Esophagus squamous epithelium (tissue), 5 donors: ENCODE measurements at places on chromosomes 5 and 9. TPM values are rescaled to one million over a fixed set of nuclear protein-coding genes. Genes with fewer than 3 reads are reported as not detected.

RETREG1 gene
- total RNA-seq: 5.3 TPM

GRCh38 chr9:97411789-97412625 is at the start of gene TDRD7:
TDRD7 (plus strand) TSS chr9:97412096; CDS start chr9:97428466, 16,370 bp downstream.
- peak; percentile 44 for DNase-seq

- DNase-seq: no peak
Observed at GRCh38 chr5:150616024-150616470, 24.4 kb upstream of the SYNPO start.

- DNase-seq: no peak
Observed at GRCh38 chr9:10265153-10265631, 347.6 kb downstream of the PTPRD start.

GRCh38 chr9:19104515-19105282 is 2.0 kb upstream of the HAUS6 start:
- no peak for DNase-seq

GRCh38 chr5:91164424-91164823 is 218.7 kb downstream of the ARRDC3 start:
- no peak for DNase-seq

ARL14EPL gene
- total RNA-seq: not detected

DNA sequence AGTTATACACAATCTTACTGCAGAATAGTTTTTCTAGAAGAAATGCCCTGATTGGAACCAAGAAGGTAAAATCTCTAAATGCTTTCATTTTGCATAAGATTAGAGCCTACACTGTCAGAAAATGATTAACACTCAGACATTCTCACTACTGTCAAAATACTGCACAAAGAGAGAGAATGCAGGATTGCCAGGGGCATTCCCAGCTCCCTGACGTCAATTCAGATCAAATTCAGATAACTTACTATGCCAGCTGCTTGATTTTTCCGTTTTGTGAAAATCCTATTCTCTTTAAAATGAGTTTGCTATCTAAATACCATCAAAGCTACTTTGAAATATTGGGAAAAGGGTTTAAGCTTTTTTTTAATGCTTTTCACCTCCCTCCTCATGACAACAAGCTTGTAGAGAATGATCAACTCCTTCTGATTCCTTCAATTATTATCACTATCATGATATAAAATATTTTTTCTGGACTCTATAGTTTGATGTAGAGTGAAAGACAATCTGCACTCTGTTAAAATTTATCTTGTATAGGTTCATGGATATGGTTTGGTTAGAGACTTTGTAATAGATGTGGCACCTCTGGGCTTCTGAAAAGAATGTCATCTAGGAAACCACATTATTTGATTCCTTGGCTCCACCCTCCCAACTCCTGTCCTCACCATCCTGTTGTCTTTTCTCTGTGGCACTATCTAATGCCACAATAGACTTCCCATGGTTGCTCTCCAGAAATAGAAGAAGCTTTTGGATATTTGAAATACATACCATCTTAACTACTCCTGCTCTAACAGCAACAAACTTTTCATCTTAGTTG is 407.7 kb downstream of the PDE4D start:
- no peak for DNase-seq

DNA sequence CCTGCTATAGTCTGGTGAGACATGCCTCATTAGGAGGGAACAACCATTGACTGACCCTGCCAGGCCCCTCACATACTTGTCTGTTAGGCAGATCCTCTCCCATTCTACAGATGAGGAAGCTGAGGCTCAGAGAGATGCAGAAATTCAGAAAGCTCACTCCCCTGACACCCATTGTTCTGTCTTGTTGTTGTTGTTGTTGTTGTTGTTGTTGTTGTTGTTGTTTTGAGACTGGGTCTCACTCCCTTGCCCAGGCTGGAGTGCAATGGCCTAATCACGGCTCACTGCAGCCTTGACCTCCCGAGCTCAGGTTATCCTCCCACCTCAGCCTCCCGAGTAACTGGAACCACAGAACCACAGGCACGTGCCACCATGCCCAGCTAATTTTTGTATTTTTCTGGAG is 13.1 kb upstream of the CFAP157 start:
- no peak for DNase-seq

- no peak for DNase-seq
Observed at GRCh38 chr9:119003201-119003611, 366.0 kb downstream of the BRINP1 start.

DNA sequence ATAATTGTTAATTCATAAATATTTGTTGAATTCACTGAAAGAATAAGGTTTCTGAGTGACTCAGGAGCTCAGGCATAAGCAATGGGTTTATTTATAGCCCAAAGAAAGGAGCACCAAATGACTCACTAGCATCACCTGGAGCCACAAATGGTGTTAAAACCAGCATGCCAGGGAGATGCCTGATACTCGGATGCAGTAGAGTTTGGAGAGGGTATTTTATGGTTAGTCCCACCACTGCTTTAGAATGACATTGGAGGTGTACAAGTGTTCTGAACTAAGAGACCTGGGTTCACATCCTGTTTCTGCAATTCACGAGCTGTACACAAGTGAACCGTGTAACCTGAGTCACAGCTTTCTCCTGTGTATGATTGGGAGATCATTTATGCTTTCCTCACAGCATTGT is 25.2 kb downstream of the CCL28 start:
- no peak for DNase-seq

FRMPD1 gene
- not detected for total RNA-seq

- no peak for DNase-seq
Observed at GRCh38 chr5:111194925-111195324, 29.3 kb upstream of the CAMK4 start.

NR2F1 gene
- 3.6 TPM for total RNA-seq

GRCh38 chr9:135252980-135253304 is 165.5 kb downstream of the OLFM1 start:
- DNase-seq: no peak

DNA sequence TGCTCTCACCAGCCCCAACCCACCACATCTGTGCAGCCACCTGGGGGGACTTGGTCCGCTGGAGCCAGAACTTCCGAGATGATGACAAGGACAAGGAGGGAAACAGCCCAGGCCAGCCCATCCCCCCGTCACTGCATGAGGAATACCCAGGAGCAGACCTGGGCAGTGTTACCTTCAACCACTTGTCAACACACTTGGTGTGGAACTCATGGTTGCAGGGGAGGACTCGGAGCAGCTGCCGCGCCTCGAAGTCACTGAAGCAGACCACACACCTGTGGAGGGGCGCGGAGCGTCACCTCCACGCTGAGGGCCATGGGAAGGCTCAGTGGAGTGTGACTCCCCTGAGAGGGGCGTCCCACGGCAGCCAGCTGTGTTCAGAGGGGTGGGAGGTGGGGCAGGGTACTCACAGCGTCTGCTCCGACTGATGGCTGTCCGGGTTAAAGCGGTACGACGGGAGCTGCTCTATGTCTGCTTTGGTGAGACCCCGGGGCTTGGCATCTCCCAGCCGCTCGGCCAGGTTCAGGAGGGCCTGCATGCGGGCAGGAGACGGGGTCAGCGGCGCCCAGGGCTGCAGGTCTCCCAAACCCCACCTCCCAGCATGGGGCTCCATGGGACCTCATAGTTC is 8.0 kb downstream of the RNF44 start:
- DNase-seq: no peak

DNA sequence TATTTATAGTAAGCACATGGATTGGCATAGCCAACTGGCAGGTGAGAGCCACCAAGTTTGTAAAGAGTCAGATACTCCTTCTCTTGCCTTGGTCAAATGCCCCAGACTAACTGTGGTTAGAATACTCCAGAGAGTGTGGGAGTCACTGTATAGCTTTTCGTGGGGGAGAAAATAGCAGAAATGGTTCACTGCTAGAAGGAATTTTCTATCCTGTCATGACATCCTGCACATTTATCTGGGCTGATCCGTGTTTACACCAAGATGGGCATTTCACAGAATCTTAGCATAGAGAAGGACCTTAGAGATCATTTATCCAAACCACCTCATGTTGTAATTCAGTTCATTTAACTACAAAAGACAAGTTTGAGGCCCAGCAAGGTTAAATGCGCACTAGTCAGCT is 460.8 kb downstream of the ENC1 start:
- DNase-seq: no peak

DNA sequence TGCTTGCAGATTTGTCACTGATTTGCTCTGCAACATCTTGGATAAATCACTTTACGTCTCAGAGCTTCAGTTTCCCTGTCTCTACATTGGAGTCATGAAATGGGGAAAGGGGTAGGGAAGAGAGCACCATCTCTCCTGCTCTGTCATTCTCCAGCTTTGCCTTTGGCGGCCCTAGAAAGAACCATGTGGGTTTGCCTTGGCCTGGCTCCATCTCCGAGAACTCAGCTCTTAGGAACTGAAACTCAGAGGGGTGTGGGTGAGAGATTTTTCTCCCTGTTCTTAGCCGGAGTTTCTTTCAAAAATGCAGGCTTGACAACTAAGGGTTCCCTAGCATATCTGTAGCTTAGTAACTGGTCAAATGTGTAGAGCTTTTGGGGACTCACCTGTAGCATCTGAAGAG is 123.5 kb downstream of the SMARCA2 start:
- DNase-seq: no peak

DNA sequence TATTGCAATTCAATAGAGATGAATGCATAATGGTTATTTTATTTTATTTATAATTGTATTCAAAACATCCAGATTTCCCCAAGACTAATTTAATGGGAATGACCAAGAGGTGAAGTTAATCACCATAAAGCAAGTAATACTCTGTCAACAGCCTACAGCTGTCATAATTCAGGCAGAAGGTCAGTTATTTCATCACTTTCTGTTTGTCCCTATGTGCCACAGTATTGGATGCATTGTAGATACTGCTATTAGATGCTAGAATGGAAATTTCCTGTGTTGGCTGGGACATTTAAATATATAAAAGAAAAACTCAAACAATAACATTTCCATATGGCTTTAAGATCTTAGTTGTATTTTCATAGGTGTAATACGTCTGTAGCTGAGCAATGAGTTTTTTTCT is 56.7 kb upstream of the MINAR2 start:
- DNase-seq: no peak

PCDHGA2 gene
- 0.95 TPM for total RNA-seq

CHSY3 gene
- total RNA-seq: 1.3 TPM

HK3 gene
- 1.3 TPM for total RNA-seq

ABCA2 gene
- total RNA-seq: 14.7 TPM

GRCh38 chr9:90773617-90774016 is 28.0 kb upstream of the SYK start:
- DNase-seq: no peak

DNA sequence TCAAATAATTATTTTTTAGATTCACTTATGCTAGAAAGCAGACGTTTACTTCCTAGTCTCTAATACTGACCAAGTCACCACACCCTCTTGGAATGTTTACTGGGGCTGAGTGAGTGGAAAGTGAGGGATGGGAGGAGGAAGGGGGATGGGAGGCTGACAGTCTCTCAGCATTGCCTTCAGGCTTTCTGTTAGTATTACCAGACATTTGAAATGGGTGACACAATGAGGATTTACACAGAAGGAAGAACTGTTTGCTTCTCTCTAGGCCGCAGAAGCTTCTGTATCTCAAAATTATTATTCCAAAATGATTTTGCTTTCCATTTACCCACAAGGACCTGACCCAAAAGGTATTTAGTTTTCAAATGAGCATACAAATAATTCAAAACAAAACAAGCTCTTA is 232.8 kb upstream of the ZNF608 start:
- no peak for DNase-seq

- no peak for DNase-seq
Observed at GRCh38 chr5:166962461-166962860, 1329.0 kb upstream of the WWC1 start.

DNA sequence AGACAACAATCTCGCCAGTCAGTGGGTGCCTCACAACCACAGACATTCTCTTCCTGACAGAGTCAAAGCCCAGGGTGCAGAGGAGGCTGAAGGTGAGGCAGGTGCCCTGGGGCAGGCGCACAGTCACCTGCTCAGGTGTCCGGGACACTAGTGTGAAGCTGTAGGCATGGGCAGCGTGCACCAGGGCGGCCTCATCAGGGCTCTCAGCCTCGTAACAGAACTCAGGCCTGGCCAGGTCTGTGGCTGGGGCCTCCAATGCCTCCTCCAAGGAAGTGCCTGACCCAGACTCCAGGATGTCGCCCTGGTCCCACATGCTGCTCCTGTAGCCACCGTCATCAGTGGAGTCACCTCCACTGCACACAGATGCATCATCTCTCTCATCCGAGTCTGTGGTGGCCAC is 198.7 kb downstream of the PTTG1 start:
- DNase-seq: no peak

DNA sequence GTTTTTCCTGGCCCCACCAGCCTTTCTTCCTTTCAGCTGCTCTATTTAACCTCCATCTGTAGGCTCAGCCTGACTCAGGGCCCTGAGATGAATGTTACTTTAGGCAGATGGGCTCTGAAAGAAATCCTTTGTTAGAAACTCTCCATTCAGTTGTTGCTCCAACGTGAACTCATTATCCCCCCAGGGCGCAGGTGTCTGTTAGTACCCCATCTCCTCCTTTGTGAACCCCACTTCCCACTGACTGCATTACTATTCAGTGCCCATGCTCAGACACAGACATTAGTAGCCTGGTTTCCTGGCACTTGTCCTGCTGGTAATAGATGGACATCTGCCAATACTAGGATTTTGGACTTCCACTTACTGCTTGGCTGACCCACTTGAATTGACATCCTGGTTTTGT is 1271.6 kb downstream of the PTPRD start:
- no peak for DNase-seq

- no peak for DNase-seq
Observed at GRCh38 chr9:98229620-98230019, 25.8 kb downstream of the TBC1D2 start.

NRG2 gene
- total RNA-seq: 2.7 TPM

- DNase-seq: no peak
Observed at GRCh38 chr5:135635451-135635850, 56.7 kb upstream of the CXCL14 start.

DNA sequence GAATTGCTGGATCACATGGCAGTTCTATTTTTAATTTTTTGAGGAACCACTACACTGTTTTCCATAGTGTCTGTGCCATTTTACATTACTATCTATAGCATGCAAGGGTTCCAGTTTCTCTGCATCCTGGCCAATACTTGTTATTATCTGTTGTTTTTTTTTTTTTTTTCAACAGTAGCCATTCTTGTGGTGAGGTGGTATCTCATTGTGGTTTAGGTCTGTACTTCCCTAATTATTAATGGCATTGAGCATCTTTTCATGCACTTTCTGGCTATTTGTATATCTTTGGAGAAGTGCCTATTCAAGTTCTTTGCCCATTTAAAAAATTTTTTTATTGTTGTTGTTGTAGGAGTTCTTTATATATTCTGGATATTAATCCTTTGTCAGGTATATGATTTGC is 97.7 kb downstream of the GDNF start:
- no peak for DNase-seq

ARHGEF28 gene
- 9.2 TPM for total RNA-seq

PCA3 gene
- not detected for total RNA-seq

CERCAM gene
- 4.1 TPM for total RNA-seq

FAM169A gene
- 5.8 TPM for total RNA-seq

GRCh38 chr9:87529671-87530070 is 32.0 kb downstream of the DAPK1 start:
- no peak for DNase-seq

DNA sequence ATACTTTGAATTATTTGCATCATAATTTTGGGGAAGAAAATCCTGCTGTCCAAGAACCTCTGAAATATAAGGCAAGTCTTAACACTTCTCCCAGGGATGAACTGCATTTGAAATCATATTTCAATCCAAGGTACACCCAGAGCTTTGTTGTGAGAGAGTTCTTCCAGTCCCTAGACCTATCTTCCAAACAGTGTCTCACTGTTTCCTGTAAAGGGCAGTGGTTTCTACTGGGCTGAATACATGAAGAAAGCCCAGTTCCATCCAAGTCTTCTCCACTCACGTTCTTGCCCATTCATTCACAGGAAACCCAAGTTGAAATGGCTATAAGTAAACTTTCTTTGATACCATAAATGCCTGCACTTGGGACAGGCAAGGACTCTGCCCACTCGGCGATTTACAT is 108.3 kb upstream of the LHFPL2 start:
- no peak for DNase-seq
